Activated naive CD8-positive, alpha-beta T cell treated with anti-CD3 and anti-CD28 coated beads, Interleukin-2, amount 10 ng/mL, durations not matched to agents 7 days and 5 days (primary cell): ENCODE measurements at places on chromosomes 5 and 9. TPM values are rescaled to one million over a fixed set of nuclear protein-coding genes. Genes with fewer than 3 reads are reported as not detected.

- peak; percentile 78 for DNase-seq
Observed at GRCh38 chr5:149381986-149382338, 2.9 kb upstream of the IL17B start.

DNA sequence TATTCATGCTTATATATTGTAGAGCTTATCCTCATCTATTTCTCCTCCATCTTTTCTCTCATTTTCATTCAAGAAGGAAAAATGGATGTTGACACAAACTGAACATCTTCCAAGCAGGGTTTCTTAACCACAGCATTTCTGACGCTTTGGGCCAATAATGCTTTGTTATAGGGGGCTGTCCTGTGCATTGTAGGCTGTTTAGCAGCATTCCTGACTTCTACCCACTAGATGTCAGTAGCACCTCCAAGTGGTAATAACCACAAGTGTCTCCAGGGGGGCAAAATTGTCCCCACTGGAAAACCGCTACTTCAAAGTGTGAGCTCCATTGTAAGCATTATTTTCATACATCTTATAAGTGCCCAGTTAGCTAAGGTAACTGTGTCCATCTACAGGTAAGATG, 2.6 kb upstream of the TXNDC8 start:
- DNase-seq, result no peak

GRCh38 chr9:80233906-80234305, 662.1 kb downstream of the TLE4 start:
- no peak for DNase-seq

DNA sequence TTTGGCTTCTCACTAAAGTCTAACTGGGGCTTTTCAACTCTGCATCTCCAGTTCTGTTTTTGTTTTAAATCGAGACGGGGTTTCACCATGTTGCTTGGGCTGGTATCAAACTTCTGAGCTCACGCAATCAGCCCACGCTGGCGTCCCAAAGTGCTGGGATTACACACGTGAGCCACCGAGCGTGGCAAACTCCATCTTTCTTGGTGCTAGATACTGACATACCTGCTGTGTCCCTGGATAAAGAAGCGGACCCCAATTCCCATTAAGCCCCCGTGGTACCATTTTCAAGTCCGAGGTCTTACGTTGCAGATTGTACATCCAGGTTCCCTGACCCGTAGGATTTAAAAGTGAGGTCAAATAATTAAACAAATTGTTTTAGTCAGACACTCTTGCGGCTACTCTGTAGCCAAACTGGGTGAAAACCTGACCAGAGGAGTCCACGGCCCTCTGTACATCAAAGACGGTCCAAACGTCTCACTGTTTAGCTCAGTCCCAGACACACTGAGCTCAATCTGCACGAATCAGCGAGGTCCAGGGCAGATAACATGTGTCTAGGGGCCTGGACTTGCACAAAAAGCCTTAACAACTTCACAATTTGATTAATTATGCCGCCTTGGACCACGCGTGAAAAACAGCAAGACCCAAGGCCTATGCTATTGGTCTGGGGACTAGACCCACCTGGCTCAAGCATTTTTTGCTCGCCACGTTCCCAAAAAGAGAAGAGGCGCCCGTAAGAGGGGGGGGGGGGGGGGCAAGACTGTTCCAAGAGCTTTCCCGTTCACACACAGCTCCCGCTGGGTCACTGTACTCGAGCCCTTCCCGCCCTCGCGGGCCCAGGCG, 727 bp upstream of the DNAJA1 start:
- no peak for DNase-seq

TRPM6 gene
- total RNA-seq, result not detected

DNA sequence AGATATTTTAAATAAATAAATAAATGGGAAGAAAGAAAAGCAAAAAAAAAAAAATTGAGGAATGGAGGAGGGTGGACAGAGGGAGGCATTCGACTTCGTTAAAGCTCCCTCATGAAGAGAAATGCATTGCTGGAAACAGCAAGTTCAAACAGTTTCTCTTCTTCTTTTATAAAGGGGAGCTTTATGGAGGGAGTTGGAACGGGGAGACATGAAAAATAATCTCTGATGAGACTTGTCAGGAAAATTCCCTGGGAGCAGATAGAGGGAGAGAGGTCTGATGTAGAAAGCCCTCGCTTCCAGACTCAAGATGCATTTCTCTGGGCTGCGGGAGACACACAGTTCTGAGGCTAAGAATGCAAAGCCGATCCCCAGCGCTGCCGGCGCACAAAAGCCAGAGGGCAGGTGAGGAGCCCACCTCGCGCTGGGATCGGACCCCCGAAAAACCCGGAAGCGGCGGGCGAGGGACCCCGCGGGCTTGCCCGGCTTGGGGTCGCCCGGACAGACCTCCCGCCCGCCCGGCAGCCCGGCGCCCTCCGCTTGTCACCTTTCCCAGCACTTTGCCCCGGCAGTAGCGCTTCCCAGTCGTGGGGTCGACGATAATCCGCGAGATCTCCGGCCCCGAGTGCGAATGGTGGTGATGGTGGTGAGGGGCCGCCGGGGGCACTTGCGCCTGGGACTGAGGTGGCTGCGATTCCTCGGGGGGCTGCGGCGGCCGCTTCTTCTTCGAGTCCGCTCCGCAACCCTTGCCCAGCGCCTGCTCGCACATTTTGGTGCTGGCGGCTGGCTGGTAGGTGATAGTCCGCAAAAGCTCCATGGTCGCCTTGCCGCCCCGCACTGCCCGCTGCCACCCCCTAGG, 512 bp downstream of the PLK2 start:
- no peak for DNase-seq

- DNase-seq, result no peak
Observed at GRCh38 chr5:74693191-74693590, 8.2 kb downstream of the HEXB start.

APC gene
- 28.6 TPM for total RNA-seq

SLC45A2 gene
- total RNA-seq, result not detected

DNA sequence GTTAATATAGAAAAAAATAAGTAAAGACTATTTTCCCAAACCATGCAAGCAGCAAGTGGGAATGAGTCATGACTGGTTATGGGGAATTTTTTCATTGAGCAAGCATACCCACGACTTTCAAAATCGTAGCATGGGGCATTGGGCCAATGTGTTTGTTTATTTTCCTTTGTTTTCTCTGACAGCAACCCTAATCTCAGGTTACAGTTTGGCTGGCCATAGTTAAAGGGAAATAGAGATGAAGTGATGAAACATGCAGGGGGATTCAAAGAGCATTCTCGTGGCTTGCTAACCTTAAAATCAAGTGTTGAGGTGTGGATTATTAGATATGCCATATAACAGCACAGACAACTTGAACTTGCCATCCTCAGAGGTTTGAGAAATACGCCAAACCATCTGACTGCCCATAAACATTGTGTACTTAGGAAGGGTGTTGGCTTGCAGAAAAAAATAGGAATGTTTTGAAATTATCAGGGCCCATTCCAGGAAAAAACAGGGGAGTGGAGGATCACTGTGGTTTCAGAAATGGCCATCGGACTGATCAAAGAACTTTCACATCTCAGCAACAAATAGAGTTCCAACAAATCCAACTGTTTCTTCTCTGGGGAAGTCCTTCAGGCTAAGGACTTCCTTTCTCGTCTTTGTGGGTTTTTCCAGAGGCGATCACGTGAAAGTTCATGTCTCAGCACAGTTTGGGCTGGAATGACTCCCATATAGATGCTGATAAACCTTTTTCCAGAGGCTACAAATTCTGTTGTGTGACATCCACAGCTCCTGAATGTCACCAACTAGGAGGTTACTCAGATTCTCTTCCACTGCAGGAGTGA, 259.1 kb downstream of the SYK start:
- no peak for DNase-seq

DNA sequence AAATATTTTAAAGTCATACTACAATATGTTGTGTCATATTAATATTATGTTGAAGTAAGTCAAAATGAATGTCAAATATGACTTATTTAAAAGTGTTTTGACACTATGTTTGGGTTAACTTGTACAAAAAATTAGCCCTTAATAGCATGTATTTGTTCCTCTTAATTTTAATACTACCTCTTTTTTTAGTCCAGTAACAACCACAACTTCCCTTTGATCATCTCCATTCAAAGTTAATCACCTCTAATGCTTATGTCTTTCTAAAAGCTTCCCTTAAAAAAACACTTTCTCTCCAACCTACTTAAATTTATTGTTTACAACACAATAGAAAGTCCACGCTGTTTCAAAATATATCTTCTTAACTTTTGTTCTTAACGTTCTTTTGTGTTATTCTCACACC, 9.6 kb downstream of the SLCO4C1 start:
- no peak for DNase-seq

DNA sequence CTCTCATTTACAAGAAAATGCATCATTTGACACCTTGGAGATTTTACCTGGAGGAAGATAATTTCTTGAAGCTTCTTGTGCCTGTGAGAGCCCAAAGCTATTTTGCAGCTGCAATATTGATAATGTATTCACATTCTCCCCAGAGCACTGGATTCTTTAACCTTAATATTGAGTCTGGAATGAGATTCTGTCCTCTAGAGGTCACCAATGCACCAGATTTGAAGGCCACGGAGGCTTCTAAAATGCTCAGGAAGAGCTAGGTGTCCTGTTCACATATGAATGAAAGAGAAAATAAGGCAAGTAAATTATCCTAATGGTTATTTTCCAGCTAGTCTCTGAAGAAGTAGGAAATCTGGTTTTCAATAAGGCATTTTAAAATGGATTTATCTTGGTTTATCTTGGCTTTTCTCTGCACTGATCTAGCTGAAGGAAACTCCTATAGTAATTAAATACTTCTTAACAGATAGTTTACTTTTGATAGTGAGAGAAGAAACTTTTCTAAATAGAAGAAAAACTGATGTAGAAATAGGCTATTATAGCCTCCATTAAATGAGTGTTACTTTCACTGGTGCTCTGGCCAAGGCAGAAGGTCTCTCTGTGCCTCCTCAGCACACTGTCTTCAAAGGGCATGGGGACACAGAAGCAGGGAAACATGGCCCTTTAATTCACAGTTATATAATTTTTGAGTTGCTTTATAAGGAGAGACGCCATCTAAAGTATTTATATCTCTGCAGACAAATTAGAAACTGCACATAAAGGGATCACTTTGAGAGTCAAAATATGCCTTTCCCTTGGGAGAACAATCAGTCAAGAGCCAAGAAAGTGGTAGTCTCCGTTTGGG, 297.0 kb upstream of the ACTBL2 start:
- DNase-seq, result no peak

DNA sequence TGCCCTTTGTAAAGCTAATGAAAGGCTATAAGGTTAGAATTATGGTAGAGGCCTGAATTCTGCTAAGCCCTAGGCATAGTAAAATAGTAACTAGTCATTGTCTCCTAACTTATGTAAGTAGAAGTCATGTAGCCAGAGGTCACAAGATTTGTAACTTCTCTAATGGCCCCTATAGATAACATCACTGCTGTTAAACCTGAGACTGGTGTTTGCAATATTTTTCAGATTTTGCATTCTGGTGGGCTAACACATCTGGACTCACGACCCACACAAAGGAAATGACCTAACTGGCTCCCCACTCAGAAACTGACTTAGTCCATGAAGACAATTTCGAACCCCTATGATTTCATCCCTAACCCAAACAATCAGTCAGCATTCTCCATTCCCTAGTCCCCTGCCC, 37.2 kb upstream of the TTC39B start:
- no peak for DNase-seq

GRCh38 chr5:169190849-169191248, 110.1 kb downstream of the SLIT3 start:
- no peak for DNase-seq

- no peak for DNase-seq
Observed at GRCh38 chr5:94174748-94175411, 433.5 kb upstream of the POU5F2 start.

DNA sequence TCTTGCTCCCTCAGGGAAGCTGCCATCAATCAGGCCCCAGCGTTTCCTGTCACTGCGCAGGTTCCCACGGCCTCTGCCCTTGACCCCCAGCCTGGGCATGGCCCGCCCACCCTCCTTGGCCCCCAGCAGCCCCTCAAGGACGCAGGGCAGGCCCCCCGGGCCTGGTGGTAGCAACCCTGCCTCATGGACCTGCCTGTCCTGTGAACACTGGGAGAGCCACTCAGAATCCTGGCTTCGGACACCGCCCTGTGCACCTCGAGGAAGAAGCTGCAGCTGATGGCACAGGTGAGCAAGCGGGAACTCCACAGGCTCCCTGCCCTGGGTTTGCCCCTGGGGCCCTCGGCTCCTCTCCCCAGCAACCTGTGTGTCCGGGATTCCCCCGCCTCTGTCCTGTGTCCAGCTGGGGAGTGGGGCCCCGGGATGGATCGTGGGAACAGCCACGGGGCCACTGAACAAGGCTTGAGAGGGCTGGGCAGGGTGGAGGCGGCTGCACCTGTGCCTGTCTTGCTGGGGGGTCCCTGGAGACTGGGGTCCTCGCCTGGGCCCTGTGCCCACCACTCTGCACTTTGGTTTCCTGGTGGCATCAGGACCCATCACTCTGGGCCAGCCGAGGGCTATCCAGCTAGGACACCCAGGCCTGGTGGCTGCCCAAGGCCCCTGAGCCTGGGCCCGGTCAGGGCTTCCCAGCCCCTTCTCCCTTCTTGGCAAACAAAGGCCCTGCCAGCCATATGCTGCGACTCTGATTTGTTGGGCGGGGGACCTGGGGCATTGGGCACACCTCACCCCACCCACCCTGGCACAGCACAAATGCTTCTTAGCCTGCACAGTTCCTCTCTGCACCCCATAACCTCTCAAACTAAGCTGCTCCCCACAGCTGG, 33.5 kb upstream of the EGFL7 start:
- DNase-seq, result peak; percentile 30

DNA sequence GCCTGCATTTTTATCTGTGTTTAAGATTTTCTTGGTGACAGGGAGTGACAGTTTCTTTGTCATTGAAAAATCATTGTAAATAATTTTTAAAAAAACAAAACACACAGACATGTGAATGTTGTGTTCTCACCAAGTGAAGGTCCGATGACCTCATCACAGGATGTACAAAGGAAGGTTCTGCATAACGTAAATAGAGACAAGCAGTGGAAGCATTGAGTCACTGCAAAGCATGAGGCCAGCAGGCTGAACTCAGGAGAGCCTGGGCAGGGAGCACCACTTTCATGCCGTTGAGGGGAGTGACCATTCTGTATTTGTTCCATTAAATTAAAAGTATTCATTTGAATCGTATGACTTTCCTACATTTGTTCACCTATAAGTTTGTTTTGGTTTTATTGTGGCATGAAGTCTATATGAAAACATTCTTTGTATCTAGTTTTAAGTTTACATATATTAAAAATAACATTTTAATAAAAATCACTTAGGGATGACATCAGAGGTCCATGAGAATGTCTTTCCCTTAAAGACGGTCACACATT, 70.4 kb upstream of the TLE1 start:
- no peak for DNase-seq

DNA sequence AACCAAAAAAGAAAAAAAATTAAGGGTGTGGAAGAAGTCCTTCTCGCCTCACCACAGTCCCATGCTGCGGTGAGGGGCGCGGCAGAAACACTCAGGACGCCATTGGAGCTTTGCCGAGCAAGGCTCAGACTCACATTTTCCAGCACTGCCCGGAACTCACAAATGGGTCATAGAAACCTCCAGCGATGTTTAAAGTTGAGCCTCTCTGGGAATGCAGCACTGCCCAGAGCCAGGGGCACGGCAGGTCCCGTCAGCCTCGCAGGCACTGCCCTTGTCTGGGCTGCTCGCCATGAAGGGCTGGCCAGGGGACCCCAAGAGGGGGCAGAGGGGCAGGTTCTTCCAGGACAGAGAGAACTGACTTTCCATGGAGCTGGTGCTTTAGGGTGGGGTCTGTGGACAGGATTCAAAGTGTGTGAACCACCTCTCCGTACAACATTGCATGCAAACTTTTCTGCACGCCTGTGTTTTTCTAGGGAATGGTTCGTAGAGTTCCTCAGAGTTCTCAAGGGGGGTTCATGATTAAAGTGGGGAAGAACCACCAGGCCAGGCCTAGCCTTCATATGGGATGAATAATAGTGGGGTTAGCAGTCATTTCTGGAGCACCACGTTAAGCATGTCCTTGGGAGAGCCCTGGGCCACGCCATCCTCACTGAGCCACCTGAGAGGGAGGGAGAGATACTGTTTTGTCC, 38.4 kb downstream of the PRRX2 start:
- no peak for DNase-seq
